EH (cell line): ENCODE measurements at places on chromosomes 3 and 15.

- no peak for DNase-seq
Observed at GRCh38 chr15:93035092-93035915, 53.7 kb downstream of the RGMA start.

DNA sequence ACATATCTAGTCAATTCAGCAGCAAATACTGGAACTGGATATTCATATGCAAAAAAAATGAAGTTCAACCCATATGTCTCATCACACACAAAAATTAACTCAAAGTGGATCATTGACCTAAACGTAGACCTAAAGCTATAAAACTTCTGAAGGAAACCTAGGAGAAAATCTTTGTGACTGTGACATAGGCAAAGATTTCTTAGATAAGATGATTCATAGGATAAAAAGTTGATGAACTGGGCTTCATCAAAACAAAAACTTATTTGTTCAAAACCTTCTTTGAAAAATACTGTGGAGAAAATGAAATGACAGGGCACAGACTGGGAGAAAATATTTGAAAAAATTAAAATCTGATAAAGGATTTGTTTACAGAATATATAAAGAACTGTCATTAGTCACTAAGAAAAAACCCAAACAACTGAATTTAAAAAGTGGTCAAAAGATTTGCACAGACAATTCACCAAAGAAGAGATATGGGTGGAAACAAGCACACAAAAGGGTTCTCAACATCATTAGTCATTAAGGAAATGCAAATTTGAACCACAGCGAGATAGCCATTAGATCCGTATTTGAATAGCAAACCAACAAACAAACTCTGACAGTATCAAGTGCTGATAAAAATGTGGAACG lies 62.8 kb downstream of the ITGB5 start:
- peak; percentile 71 for DNase-seq

DNA sequence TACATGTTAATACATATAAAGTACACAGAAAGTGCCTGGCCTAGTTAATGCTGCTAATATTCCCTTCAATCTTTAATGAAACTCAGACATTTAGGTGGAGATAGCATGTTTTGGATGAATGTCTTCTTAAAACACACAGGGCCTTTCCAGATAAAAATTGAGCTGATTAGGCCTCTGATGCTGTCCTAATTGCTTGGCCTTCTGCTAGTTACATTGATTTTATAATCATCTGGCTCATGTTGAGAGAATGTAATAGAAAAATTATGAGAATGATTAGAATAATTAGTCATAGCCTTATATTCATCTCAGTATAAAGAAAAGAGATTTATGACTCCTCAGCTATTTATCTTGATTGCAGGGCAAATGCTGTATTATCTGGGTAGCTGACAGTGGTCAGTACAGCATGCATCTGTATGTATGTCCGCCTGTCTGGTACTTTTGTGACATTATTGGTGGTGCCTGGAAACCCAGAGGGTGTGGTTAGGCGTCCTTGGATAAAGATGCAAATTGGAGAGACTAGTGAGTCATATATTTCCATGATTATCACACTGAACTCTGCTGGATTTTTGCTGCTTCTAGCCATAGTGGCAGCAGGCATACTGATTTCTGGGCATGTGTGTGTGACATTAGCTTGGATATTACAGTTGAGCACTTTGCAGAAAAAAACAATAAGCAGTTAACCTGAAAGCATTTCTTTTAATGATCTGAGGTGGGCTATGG lies 120.8 kb downstream of the FEZF2 start:
- DNase-seq: peak; percentile 21

GRCh38 chr15:77480859-77481633 lies 60.4 kb downstream of the HMG20A start:
- no peak for DNase-seq

DNA sequence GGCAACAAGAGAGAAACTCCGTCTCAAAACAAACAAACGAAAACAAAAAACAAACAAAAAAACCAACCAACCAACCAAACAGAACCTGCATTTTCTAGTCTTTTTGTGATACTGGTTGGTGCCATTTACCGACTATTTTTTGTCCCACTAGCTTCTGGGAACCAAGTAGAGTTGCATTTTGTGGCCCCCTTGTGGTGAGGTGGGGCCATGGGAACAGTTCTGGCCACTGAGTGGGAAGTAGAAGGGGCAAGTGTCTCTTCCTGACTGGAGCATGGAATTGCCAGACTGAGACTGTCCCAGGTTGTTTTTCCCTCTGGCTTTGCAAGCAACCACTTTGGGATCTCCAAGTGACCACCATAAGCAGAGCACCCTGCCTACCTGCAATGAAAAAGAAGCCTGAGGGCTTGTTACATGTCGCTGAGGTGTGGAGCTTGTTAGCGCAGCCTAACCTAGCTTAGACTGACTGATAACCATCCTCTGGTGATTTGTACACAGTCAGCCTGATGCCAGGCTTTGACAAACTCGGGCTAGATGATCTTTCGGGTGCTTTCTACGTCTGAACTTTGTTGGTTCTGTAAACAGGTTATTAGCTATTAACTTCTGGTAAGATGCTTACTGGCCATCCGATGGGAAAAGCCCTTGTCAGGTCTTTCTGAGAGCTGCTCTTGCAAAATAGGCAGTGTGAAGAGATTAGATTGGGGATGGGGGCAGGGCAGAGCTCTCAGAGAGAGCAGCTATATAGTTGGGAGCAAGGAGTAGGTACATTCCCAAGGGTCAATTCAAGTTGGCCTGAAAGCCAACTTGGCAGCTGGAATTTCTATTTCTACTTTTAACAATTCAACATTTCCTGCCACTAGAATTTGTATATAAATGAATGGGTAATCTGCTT lies 172.2 kb downstream of the SSR3 start:
- DNase-seq: peak; percentile 49

DNA sequence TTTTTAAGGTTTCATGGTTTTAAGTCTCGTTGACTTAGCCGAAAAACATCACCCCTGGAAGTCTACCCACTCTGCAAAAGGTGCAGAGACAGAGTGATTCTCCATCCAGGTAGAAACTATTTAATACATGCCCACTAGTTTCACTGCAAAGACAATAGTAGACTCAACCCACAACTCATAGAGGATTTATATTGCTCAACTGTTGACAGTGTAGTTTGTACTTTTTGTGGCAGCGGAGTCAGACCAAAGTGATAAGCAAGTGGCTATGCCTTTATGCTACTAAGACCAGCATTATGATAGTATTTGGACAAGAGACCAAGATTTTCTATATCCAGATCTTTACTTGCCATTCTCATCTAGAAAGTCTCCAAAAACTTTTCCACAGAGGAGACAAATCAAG lies 98.8 kb upstream of the ZBTB20 start:
- DNase-seq: no peak

DNA sequence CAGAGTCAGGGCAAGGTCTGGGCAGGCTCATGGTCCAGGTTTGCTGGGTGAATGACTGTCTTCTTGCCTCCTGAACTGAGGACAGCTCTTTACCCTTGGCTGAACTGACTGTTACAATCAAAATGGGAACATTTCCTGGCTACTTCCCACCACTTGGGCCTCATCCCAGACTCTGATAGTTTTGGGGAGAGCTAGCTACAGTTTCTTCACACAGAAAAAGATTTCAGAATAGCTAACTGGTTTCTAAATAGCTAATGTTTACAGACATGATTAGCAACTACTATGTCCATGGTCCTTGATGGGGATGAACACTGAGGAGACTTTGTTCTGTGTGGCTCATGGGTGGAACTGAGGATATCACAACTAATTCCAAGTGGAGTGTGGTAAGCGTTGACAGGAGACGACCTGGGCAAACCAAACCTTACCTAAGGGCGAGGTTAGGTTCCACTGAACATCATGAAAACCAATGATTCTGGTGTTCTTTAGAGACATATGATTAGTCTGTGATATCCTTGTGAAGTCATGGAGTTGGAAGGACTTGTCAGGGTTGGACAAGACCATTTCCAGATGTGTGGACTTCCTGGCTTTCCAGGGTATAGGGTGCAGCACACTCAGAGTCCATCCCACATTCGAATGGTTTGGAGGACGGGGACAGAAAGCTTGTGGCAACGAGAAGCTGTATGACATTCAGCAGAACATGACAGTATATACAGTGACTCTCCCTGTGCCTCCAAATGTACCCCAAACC lies 7.3 kb downstream of the ALPK3 start:
- no peak for DNase-seq

DNA sequence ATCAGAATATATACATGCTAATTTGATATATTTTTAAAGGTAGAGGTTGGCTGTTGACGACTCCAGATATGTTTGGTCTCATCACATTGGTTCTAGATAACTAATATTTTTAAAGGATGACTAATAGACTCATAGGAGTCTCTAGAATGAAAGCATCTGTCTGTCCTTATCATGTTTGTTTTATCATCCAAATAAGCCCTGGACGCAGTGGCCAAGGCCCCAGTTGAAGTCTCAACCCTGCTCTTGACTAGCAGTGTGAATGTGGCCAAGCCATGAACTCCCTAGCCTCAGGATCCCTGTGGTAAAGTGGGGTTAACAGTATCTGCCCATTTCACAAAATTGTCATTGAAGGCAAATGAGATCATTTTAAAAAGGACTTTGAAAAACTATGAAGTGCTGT lies 53.6 kb downstream of the ABHD2 start:
- DNase-seq: peak; percentile 83

GRCh38 chr15:64749999-64750657 lies 25.3 kb downstream of the RBPMS2 start:
- DNase-seq: peak; percentile 53

GRCh38 chr15:51752888-51753287 lies 1.5 kb downstream of the TMOD2 start:
- DNase-seq: no peak

DNA sequence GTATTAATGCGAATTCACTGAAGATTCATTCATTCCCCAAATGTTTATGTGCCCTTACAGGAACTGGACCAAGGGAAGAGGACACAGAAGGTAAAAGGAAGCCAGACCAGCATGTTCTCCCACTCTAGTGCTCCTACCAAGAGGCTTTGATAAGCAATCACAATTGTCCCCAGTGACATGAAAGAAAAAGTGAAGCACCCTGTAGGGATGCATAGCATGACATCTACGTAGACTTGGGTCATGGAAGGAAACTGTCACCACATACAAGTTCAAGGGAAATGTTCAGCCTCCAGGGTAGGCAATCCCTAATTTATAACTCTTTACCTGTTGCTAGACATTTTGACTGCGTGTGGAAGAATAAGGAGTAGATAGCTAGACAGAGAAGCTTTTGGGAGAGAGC lies 348.6 kb upstream of the MCTP2 start:
- DNase-seq: no peak
